ENCODE measurements at places on chromosomes 2 and 18.

- DNase-seq = no peak
Measured at GRCh38 chr2:85938456-85938855, 49.7 kb upstream of the ST3GAL5 start.

GRCh38 chr2:45822272-45822630, 170.8 kb downstream of the PRKCE start:
- no peak for DNase-seq

GRCh38 chr2:212314680-212315079, 223.9 kb downstream of the ERBB4 start:
- DNase-seq = no peak

- DNase-seq = no peak
Measured at GRCh38 chr2:163077241-163077640, 238.7 kb upstream of the KCNH7 start.

DNA sequence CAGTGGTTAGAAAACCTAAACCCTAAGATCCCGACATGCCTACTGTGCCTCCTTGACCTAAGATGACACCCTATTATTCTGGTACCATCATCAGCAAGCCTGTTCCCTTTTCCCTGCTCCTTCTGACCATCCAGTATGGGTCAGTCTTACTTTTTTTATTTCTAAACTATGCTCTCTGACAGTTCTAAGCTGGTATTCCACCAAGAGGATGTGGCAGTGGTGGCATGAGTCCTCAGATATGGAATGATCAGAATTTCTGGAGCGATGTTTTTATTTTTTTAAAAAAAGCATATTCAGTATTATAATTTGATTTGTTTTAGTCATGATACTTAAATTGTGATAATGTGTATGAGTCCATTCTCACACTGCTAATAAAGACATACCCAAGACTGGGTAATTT, 145.9 kb upstream of the LHCGR start:
- DNase-seq = no peak

- DNase-seq = no peak
Measured at GRCh38 chr2:64924170-64924934, 64.8 kb upstream of the SLC1A4 start.

DNA sequence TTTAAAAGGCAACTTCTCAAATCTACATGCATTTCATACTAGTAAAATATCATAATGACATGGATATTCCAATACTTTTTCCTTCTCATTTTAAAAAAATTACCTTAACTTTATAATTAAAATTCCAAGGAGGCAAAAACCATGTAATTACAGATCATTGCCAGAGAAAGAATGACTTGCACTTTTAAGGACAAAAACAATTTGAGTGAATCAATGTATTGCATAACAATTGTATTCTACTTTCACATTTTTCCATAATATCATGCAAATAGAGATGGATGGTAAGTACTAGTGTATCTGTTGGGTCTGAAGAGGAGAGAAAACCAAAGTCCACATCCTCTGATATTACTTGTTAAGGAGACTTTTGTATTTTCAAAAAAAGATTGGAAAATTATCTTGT, 89.5 kb upstream of the NCK2 start:
- no peak for DNase-seq

DNA sequence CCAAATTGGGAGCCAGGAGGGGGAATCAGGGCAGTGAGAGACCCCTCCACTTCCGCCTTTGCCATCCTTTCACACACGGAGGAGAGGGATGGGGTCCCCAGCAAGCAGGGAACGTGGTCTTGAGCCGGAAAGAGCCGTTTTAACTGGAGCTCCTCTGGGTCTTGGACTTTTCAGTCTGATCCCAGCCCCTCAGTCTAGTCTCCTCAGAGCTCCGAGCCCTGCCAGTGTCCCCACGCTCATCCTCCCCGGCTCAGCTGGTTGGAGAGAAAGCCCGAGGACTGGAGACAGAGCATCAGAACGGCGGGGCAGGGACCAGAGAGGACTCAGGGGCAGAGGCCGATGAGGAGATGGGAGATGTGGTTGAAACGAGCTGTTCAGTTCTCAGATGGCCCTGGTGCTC, 26.1 kb upstream of the OTOF start:
- no peak for DNase-seq

GRCh38 chr2:22497789-22498188, 887.2 kb upstream of the KLHL29 start:
- DNase-seq = no peak

GRCh38 chr2:73110168-73111072, 2.3 kb downstream of the RAB11FIP5 start:
- no peak for DNase-seq

DNA sequence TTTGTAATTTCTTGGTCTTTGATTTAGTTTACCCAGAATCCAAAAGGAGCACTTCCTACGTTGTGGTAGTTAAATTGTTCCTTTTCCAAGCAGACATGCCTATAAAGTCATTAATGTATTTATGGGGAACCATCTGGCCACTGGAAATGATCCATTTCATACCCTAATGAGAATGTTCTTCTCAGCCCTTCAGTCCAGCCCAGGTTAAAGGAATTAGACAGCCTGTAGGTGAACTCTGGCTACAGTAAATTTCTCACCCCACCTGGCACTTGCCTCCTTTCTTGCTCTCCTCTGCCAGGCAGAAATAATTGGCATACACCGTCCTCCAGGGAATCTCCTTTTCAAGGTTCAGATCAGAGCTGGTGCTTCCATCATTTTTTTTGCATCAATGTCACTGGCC, 121.1 kb downstream of the SETBP1 start:
- DNase-seq = no peak

DNA sequence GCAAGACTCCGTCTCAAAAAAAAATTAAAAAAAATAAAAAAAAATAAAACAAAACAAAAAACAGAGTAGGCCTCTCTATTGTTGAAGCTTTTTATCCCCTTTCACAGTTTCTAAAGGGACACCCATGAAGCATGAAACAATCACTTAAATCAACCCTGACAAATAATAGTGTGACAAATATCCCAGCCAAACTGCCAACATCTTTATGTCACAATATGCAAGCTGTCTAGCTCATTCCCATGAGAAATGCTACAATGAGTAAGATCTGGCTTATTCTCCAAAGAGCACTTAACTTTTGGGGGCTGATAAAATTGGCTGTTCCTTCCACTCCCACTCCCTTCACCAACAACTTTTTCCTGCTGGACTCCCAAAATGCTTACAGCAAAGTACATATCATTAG, 21.7 kb upstream of the ABCA12 start:
- no peak for DNase-seq

DNA sequence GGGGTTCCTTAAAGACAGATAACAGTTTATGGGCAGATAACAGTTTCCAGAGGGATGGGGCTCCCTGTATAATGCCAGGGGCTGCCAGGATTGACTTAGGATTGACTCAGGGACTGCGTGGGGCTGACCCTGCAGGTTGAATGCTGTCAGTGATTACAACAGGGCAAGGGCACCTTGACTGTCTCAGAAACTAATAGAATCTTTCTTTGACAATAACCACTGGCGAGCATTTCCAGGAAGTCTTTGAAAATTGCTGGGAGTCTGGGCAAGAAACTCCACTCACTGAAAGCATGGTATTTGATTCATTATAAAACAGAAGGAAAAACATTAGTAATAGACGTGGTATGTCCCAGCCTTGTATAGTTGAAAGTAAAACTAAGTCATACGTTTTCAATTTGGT, 101.0 kb downstream of the GPD2 start:
- DNase-seq = no peak

- no peak for DNase-seq
Measured at GRCh38 chr2:122193622-122194021, 438.2 kb downstream of the TSN start.

DNA sequence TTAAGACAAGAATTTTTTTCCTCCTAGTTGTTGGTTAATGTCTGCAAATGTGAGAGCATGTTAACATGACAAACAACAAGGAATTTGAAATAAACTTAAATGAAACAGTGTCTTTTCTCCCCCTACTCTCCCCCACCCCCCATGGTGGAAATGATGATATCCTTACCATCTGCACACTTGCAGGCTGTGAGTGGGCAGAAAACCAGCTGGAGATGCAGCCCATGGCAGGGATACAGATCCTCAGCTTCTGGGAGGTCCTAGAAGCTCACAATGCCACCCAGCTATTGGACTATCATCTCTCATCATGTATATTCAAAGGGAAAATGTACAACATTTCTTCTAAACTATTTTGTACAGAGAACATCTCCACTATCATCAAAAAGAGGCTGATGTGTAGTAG, 196.8 kb downstream of the SLC8A1 start:
- DNase-seq = no peak

DNA sequence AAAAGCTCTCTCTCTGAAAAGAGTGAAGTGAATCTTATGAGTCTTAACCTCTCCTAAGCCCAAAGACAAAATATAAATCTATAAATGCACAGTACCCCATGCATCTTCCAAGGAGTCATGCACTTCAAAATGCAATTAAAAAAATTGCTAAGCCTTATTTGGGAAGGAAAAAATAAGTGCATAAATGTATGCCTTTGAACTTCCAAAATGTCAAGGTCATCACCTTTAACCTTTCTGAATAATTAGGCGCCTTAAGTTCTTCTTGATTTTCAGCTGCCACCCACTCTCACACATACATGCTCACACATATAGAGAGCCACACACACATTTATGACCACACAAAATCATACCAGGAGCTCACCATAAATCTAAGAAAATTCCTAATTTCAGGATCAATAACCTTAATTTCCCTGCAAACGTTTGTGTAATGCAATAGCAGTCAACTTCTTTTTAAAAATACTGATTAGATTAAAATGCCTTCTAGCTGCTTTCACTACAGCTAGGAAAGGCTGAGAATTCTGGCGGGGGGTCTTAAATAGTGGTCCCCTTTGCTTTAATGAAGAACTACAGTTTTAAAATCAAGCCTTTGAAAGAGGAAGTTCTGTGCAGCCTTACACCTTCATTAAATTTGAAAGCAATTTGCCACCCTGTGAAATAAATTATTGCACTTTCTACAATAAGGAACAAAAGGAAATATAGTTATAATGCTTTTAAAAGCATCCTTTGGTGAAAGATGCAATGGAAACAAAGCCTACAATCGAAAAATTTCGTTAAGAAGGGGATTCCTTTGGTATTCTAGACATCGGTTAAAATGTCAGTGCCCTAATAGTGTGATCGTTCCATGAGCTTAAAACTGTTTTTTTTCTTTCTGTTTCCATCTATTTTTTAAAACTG, 3.6 kb downstream of the HOXD11 start:
- no peak for DNase-seq

DNA sequence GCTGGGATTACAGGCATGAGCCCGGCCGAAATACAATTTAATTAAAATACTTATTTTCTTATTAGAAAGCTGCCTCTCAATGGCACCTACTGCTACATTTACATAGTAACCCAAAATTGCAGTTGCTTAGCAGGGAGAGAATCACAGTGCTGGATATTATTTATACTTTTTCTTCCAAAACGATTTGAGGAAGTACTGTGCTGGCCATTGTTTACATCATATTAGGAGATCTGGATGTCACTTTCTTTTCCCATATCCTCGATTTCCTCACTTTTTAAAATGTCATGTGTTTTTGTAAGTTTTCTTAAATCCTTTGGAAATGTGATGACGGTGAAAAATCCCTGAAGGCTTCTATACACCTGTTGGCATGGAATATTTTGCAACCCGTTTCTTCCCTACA, 3.4 kb upstream of the SP3 start:
- no peak for DNase-seq
